ENCODE measurements at places on chromosomes 1 and 21.

GRCh38 chr1:71196685-71197084 lies 115.8 kb upstream of the ZRANB2 start:
- peak; percentile 6 for DNase-seq

DNA sequence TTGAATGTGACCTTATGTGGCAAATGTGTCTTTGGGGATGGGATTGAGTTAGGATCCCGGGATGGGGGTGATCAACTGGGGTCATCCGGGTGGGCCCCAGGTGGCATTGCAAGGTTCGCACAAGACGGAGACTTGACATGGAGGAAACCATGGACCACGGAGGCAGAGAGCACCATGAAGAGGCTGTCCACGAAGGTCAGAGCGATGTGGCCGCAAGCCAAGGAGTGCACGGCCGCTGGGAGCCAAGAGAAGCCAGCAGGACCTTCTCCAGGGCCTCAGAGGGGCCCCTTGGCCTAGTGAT lies 22.3 kb upstream of the COL18A1 start:
- DNase-seq = no peak

DNA sequence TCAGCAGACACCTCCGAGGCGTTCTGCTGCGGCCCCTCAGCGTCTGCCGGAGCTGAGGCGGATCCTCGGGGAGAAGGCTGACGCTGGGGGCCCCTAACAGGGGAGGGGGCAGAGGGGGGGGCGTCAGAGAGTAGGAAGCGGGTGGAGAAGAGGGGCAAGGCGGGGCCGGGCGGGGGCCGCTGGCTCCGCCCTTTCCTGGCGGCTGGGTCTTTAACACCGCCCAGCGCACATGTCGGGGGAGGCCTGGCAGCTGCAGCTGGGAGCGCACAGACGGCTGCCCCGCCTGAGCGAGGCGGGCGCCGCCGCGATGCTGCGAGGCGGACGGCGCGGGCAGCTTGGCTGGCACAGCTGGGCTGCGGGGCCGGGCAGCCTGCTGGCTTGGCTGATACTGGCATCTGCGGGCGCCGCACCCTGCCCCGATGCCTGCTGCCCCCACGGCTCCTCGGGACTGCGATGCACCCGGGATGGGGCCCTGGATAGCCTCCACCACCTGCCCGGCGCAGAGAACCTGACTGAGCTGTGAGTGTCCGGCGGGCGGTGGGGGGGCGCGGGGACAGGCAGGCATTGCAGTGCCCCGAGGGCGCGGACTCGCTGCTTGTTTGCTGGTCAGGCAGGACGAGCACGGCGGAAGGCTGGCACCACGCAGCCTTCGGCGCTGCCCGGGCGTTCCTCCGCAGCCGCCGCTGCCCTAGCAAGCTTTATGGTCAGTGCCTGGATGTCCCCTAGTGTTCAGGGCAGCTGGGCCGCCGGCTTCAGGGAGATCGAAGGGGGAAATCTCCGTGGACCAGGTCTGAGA lies at the start of gene NTRK1:
NTRK1 (plus strand) TSS at position 238 of the 796 bp plus-strand sequence; CDS start at position 308, 70 bp downstream.
- peak; percentile 59 for DNase-seq

DNA sequence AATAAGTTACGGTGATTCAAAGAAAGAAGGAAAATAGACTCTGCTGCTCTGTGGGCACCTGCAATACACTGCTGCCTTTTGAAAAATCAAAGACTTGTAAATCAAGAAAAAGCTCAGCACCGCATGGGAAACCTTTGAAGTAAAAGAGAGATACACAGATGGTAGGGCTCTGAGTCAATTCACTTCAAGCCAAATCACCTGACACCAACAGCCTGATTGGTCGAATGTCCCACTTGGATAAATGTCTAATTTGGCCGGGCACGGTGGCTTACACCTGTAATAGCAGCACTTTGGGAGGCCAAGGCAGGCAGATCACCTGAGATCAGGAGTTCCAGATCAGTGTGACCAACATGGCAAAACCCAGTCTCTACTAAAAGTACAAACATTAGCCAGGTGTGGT lies 19.2 kb upstream of the RCAN3 start:
- DNase-seq = no peak

DNA sequence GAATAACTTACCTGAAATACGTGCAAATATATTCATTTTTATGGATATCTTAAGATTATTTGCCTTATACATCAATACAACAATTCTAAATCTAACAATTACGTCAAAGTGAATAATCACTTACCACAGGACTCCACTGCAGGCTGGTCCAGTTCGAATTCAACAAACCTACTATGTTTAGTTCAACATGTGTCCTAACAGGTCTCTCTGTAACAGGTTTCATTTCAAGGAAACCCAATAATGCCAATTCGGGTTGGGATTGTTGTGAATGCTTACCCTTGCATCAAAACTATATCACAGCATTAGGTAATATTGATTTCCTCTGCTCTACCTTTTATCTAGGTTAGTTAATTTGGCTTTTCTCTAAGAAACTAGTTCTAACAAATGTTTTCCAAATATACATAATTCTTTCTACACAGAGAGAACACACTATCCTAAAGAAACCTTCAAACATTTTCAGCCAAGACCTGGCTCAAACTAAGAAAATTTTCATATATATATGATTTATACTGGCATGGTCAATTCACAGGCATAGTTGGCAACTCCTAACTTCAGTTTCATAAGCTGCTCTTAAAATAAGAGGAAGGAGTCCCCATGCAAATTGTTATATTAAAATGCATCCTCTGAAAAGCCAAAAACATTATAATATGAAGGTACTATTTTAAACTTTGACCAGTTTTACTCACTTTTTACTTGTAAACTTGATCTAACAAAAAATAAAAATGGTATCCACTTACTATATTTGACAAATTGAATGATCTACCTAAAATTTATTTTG lies 4.5 kb downstream of the IVNS1ABP start:
- DNase-seq = no peak

GRCh38 chr1:14613926-14614325 lies 15.4 kb downstream of the KAZN start:
- no peak for DNase-seq

- DNase-seq = peak; percentile 46
Observed at GRCh38 chr1:46622344-46622743, 5.7 kb upstream of the MOB3C start.

DNA sequence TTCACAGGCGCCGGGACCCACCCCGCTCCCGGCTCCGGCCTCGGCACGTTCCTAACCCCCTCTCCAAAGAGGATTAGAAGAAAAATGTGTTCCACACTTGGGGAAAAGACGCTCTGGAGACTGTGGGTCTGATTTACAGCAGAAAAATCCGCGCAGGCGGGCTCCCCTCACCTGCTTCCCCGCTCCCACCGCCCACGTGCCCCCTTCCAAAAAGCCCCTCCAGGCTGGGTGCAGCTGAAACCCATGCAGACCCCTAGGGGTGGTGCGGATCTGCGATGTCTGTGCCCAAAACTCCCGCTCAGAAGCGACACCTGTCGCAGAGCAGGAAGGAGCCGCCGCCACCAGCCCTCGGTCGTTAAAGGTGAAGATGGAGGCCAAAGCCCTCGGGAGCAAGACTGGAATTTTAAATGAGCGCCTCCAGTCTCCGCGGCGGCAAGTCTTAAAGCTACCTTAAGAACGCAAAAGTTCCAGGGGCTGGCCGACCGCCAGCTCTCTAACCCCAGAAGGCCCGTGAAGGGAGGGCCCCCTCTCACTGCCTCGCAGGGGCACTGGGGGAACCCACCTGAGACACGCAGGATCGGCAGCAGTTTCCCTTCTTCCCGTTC lies 688 bp upstream of the CHD5 start:
- DNase-seq = no peak

- DNase-seq = no peak
Observed at GRCh38 chr1:166383137-166383536, 216.3 kb upstream of the FAM78B start.

DNA sequence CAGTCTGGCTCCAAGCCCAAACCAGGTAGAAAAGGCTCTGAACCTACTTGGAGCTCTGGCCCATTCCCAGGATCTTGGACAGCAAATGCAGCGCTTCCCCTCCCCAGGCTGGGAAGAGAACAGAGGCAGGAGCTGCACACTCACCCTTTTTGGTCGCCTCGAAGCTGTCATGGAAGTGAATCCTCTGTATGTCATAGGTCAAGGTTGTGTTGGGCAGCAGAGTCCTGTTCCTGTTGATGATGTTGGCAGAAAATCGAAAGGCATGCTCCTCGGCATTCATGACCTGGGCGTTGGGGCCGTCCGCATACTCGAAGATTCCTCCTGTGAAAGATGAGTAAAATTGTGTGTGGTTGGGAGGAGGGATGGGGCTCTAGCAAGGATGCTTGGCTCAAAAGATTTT lies 143.5 kb downstream of the GRIK3 start:
- no peak for DNase-seq

GRCh38 chr1:117573386-117574023 lies 32.3 kb upstream of the TENT5C start:
- DNase-seq = no peak

GRCh38 chr1:192802406-192802805 lies 6.4 kb upstream of the RGS2 start:
- no peak for DNase-seq

Data from hepatic stellate cell (primary cell).